Regular cardiac myocyte (primary cell): ENCODE measurements at places on chromosomes 4 and X. TPM values are rescaled to one million over a fixed set of nuclear protein-coding genes. Genes with fewer than 3 reads are reported as not detected.

Gene RNF150
- total RNA-seq = 0.38 and 1.7 TPM in 2 replicates

Gene TMSB15C
- 2.3 and 3.1 TPM in 2 replicates for total RNA-seq

Gene NIPAL1
- 1.4 and 2.9 TPM in 2 replicates for total RNA-seq

Gene CSAG2
- not detected in 2 replicates for total RNA-seq

Gene SMR3B
- total RNA-seq = not detected in 2 replicates

Gene CNGA2
- total RNA-seq = not detected in 2 replicates

Gene NDNF
- under 0.01 and 0.56 TPM in 2 replicates for total RNA-seq

Gene FAM184B
- under 0.01 and 0.28 TPM in 2 replicates for total RNA-seq

Gene RHOXF2
- total RNA-seq = not detected in 2 replicates

Gene BEX3
- 284 and 308 TPM in 2 replicates for total RNA-seq

Gene NPY2R
- under 0.01 TPM in 1 of 2 replicates, not detected in the other for total RNA-seq

Gene ARR3
- total RNA-seq = not detected in 2 replicates

Gene FRAS1
- total RNA-seq = 0.77 and 5.4 TPM in 2 replicates

Gene CNKSR2
- 2.3 and 3.1 TPM in 2 replicates for total RNA-seq

Gene VCX3B
- not detected in 2 replicates for total RNA-seq

Gene DDX3X
- 242 and 256 TPM in 2 replicates for total RNA-seq

Gene TCP11X2
- not detected in 2 replicates for total RNA-seq

Gene P2RY8
- total RNA-seq = not detected in 2 replicates

Gene ZCCHC18
- 0.19 and 3.1 TPM in 2 replicates for total RNA-seq

Gene ITM2A
- total RNA-seq = 0.28 and 0.58 TPM in 2 replicates

Gene ATP1B4
- not detected in 2 replicates for total RNA-seq

Gene KCND1
- 0.56 and 0.58 TPM in 2 replicates for total RNA-seq

Gene CABS1
- not detected in 2 replicates for total RNA-seq

Gene CPLX1
- total RNA-seq = not detected in 2 replicates

Gene NR0B1
- not detected in 2 replicates for total RNA-seq

Gene KLB
- under 0.01 TPM in 1 of 2 replicates, not detected in the other for total RNA-seq

Gene EVC2
- total RNA-seq = 7.9 and 11.3 TPM in 2 replicates

Gene SHROOM4
- total RNA-seq = 2.0 and 2.3 TPM in 2 replicates

Gene ALB
- total RNA-seq = not detected in 2 replicates

Gene SLAIN2
- total RNA-seq = 39.2 and 51.4 TPM in 2 replicates

Gene GABRE
- 23.0 and 29.9 TPM in 2 replicates for total RNA-seq

Gene CDKL5
- 1.9 and 3.7 TPM in 2 replicates for total RNA-seq

Gene XPNPEP2
- under 0.01 TPM in 1 of 2 replicates, not detected in the other for total RNA-seq

Gene UGT2B10
- total RNA-seq = not detected in 2 replicates

Gene EFHC2
- 0.28 TPM in 1 of 2 replicates, not detected in the other for total RNA-seq

Gene PABPC4L
- total RNA-seq = 0.38 and 0.56 TPM in 2 replicates

Gene RASSF6
- total RNA-seq = under 0.01 TPM in 1 of 2 replicates, not detected in the other

Gene FAM47A
- total RNA-seq = not detected in 2 replicates

Gene ITIH6
- not detected in 2 replicates for total RNA-seq

Gene MGAT4D
- not detected in 2 replicates for total RNA-seq

Gene CHST7
- total RNA-seq = 31.9 and 40.8 TPM in 2 replicates

Gene RIBC1
- total RNA-seq = 0.19 and 0.28 TPM in 2 replicates

Gene SORCS2
- 0.19 and 0.28 TPM in 2 replicates for total RNA-seq

Gene GAGE12J
- not detected in 2 replicates for total RNA-seq

Gene LUZP4
- not detected in 2 replicates for total RNA-seq

Gene SERPINA7
- total RNA-seq = not detected in 2 replicates

Gene TEX13D
- total RNA-seq = not detected in 2 replicates

Gene FABP2
- total RNA-seq = under 0.01 TPM in 1 of 2 replicates, not detected in the other

Gene SULT1E1
- 3.9 and 9.4 TPM in 2 replicates for total RNA-seq

Gene TLR10
- under 0.01 TPM in 1 of 2 replicates, not detected in the other for total RNA-seq

Gene KLHL13
- 3.4 and 7.1 TPM in 2 replicates for total RNA-seq

Gene RASGEF1B
- total RNA-seq = 1.2 and 1.4 TPM in 2 replicates

Gene CACNA1F
- total RNA-seq = 0.19 TPM in 1 of 2 replicates, not detected in the other

Gene CCSER1
- total RNA-seq = under 0.01 TPM in 1 of 2 replicates, not detected in the other

Gene SYN1
- total RNA-seq = under 0.01 and 0.28 TPM in 2 replicates

Gene CXCR3
- not detected in 2 replicates for total RNA-seq

Gene PPP1R2C
- total RNA-seq = not detected in 2 replicates

Gene SMIM10L2A
- total RNA-seq = under 0.01 and 1.7 TPM in 2 replicates

Gene HHIP
- 19.4 and 69.6 TPM in 2 replicates for total RNA-seq

Gene RAB41
- not detected in 2 replicates for total RNA-seq
